ENCODE measurements at places on chromosomes 4 and X. TPM values are rescaled to one million over a fixed set of nuclear protein-coding genes. Genes with fewer than 3 reads are reported as not detected.

DNA sequence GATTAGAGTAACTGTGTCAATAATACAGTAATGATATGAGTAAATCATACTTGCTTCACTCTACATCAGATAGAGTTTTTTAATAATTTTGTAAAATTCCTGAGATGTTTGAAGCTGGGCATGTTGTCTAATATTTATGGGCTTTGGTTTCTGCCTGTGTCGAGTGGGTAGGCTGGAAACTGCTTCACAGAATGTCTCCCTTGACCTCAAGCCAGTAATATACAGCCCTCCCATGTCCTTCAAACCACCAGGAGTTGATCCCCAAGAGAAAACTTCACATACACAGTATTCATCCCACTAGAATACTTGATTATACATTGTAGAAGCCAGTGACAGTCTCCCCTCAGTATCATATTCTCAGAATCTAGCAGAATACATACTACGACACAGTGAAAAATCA is 284.8 kb upstream of the TENM3 start:
- no peaks in the 10 kb centered on the region for H3K36me3 ChIP-seq
- no peak overlapping the region for H3K27ac ChIP-seq
- H3K4me1 ChIP-seq: no peaks in the 10 kb centered on the region

The MAP3K15 gene
- total RNA-seq: 2.1 TPM

DNA sequence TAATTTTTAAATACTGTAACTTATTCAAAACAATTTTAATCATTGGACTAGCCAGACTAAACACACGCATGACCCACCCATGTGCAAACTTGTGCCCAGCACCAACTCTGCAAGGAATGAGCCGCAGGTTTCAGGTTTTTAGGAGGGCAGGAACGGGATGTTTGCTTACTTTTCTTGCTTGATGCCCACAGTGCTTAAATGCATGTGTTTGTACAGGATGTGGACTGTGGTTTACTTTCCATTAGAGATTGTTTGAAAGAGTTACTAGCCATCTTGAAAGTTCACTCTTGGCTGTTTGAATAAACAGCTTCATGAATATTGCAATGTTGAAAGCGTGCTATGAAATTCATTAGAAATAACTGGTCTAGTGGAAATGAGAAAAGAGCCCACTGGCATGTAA is 83.3 kb downstream of the STK32B start:
- no peak for DNase-seq
- H3K27ac ChIP-seq: no peak overlapping the region
- H3K4me1 ChIP-seq: no peaks in the 10 kb centered on the region
- H3K4me3 ChIP-seq: no peak overlapping the region
- no peaks in the 10 kb centered on the region for H3K36me3 ChIP-seq

DNA sequence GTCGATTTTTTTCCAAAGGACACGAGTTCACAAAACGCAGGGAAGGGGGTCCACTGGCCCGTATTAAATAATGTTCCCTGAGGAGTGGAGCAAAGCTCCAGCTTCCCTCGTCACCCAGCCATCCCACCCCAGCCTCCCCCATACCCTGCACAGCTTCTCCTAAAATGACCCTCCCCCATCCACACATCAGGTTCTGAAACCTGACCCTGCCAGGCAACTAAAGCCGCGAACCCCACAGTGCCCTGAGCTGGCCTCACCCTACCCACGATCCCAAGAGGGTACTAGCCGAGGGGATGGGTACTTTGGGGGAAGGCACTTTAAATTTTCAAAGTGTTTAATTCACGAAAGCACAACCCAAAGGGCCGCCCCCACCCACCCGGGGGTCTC is 634 bp downstream of the APOO start:
- H3K36me3 ChIP-seq: no peaks in the 10 kb centered on the region
- no peak for DNase-seq
- H3K4me1 ChIP-seq: no peaks in the 10 kb centered on the region
- H3K27me3 ChIP-seq: no peaks in the 10 kb centered on the region

- peak overlapping the region; percentile 65 for H3K27ac ChIP-seq
- H3K4me1 ChIP-seq: peaks cover 9% of the 10 kb centered on the region
- peak; percentile 80 for DNase-seq
- H3K27me3 ChIP-seq: no peaks in the 10 kb centered on the region
- peak overlapping the region; percentile 27 for H3K4me3 ChIP-seq
These were observed 125.1 kb downstream of the RAPGEF2 start for GRCh38 chr4:159227984-159228383.

GRCh38 chr4:38332699-38333098 is 331.3 kb upstream of the KLF3 start:
- H3K4me1 ChIP-seq: no peaks in the 10 kb centered on the region
- no peaks in the 10 kb centered on the region for H3K36me3 ChIP-seq
- no peak for DNase-seq
- no peaks in the 10 kb centered on the region for H3K27me3 ChIP-seq
- no peak overlapping the region for H3K27ac ChIP-seq

The SLITRK4 gene
- total RNA-seq: 0.58 TPM

The GLRA3 gene
- total RNA-seq: not detected
